ENCODE measurements at places on chromosomes 4 and X.

DNA sequence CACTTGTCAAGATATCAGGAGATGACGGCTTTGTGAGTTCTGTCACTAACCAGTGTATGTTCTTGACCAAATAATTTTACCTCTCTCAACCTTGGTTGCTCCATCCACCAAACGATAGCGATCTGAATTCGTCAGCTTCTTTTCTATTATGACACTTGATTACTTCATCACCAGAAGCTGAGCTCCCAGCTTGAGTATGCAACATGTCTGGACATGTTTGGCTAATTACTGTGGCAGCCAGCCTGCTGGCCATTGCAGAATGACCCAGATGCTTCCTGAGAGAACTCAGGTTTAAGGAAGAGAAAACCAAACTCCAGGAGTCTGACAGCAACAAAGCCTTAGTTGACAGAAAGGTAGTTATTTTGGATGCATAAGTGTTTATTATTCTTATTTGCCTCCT lies 46.4 kb upstream of the PARM1 start:
- no peak for DNase-seq

GRCh38 chr4:3746701-3747580 lies 19.2 kb upstream of the ADRA2C start:
- no peak for DNase-seq

- DNase-seq, result no peak
These were observed 38.2 kb downstream of the C4orf50 start for GRCh38 chr4:5979981-5980380.

- DNase-seq, result no peak
These were observed 101.1 kb downstream of the MID1 start for GRCh38 chrX:10519278-10519677.

GRCh38 chr4:65658117-65658516 lies 12.2 kb downstream of the EPHA5 start:
- DNase-seq, result no peak

- DNase-seq, result no peak
These were observed 854.3 kb downstream of the C4orf33 start for GRCh38 chr4:129950217-129950616.

All from CD4-positive, alpha-beta T cell treated with Interleukin-2 at 100 ng/mL for 4 hours (primary cell).